ENCODE measurements at places on chromosomes 11 and 22.

GRCh38 chr11:77402218-77402556, 71.7 kb downstream of the PAK1 start:
- no peak for DNase-seq

DNA sequence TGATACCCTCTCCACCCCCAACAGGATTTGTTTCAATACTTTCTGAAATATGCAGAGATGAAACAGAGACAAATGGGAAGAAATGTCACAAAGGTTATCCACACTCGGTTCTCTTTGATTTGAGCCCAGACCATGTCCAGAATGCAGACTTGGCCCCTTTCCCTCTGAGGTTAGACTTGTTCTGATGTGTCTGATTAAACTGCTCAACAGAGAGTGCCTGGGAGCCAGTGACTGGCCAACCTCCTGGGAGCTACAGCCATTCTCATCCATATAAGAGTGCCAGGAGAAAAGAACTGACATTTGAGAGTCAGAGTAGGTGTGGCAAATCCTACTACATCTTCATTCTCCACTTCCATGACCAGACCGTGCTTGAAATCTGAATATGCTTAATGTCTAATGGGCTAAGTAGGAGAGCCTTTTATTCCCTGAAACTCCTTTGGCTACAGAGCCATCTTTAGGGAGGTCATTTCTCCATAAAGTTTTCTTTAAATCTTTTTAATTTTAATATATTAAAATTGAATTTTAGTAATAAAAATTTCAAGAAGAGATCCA, 201.4 kb downstream of the BLID start:
- no peak for DNase-seq

GRCh38 chr22:36585841-36586240, 56.9 kb upstream of the EIF3D start:
- DNase-seq, result no peak

DNA sequence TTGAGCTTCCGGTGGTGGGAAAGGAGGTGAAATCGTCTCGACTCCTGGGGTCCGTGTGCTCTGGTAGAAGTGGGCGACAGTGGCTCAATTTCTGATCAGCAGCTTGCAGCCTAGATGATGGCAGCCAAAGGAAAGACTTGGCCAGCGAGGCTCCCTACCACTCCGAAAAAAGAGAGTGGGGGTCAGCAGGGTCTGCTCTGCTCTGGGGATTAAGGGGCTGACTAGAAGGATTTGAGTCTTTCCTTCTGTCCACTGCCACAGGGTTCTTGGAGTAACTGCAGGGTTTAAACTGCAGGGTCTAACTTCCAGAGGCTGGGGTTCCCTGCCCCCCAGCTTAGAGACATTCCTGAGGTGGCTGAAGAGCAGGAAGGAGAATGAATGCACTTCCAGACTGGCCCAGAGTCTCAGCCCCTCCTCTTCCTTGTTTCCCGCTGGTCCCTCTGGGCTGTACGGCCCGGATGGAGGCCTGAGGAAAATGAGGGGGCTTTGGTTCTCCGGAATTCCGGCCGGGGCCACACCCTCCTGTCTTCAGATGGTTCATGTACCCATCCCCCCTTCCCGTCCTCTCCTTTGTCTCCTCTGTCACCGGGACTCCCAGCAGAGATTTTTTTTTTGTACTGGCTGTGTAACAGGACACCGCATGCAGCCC, 907 bp downstream of the SERPINH1 start:
- DNase-seq, result no peak

- DNase-seq, result no peak
Observed at GRCh38 chr22:44805711-44806110, 53.3 kb downstream of the ARHGAP8 start.

- no peak for DNase-seq
Observed at GRCh38 chr11:126698576-126698975, 302.0 kb downstream of the KIRREL3 start.

- DNase-seq, result no peak
Observed at GRCh38 chr22:50727678-50728522, 10.1 kb upstream of the ACR start.

DNA sequence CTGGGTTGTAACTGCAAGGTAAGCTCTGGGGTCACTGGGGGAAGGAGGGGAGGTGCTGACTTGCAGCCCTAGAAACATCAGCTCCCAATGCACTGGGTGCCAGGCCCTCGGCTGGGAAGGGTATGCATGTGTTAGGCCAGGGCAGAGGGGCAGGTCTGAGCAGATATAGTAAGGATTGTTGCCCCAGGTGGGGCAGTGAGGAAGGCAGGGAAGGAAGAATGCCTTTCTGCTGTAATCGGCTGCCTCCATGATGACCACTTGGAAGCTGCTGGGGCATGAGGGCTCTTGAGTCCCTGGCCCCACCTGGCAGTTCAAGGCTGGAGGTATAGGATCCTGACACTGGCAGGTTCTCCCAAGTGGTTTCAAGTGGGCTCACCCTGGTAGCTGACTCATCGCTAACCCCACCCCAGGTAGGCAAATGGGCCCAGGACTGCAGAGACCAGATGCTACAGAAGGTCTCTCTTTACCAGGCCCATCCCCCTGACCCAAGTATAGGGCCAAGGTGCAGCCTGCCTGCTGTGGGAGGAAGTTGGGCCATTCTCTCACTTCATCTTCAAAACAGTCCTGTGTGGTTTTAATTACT, 56.7 kb downstream of the TIMP3 start:
- no peak for DNase-seq

DNA sequence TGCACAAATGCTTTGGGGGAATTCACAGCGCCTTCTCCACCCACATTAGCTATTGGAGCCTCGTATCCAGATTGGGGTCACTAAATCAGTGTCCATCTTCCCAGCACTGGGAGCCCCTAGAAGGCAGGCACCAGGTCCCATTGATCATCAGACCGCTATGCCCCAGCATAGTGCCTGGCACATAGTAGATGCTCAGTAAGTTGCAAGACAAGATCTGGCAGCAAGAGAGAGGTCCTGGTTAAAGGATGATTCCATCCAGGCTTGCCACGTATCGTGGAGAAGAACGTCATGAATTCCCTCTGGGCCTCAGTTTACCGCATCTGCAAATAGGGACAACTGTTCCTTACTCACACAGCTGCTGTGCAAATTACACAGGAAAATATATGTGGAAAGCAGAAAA, 1.7 kb downstream of the TMEM184B start:
- no peak for DNase-seq

DNA sequence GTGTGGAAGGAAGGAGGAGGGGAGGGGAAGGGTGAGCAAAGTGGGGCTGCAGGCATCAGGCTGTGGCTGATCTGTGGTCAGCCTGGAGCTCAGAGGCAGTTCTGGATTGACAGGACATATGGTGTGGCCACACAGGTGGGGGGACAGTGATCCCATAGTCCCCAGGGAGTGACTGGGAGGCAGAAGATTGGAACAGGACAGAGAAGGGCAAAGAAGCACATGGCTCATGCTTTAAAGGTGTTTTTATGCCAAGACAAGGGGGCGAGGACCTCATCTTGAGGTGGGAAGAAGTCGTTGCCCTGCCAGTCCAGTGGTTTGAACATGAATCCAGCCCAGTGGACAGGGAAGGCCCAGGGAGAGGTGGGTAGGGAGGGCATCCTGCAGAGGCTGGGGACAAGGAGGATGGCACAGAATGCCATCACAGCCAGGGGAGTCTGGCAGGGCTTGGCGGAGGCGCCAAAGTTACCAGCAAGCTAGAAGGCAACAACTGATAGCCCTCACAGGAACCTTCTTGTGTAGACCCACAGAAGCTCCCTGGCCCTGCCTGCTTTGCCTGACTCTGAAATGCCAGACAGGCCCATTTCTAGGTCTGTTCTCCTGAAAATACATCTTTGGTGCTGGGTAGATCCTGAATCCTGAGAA, 3.1 kb downstream of the BET1L start:
- DNase-seq, result no peak

DNA sequence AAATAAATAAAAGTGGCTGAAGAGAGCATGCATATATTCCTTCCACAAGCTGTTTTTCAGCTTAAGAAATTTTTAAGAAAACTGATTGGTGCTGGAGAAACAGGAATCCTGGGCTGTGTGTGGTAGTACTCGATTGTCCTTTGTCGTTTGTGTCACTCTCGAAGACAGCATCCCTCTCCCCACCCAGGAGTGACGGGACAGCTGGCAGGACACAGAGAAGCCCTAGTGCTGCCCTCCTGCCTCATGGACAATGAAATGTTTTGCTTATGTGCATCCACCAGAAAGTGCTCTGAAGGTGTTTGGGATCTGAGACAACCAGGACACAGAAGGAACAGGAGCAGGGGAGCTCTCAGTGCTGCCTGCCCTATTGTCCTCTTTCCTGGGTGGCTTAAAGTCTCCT, 12.8 kb downstream of the PLAAT4 start:
- no peak for DNase-seq

- no peak for DNase-seq
Observed at GRCh38 chr11:83881428-83881827, 595.3 kb upstream of the CCDC90B start.

DNA sequence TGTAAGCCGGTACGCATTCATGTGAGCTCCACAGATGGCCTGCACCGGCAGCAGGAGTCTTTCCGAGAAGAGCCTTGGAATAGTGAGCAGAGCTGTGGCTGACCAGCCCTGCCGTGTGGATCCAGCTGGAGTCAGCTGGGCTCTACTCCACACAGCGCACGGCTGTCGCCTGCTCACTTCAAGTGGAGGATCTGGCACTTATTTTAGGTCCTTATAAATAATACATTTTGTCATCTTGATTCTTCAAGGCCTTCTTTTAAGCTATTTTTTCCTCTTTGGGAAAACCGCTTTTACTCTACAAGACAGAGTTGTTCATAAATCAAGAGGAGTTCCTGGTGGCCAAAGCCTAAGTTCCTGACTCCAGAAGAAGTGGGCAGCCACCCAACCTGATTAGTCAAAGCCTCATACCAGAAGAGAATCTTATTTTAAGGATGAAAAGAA, 93.8 kb downstream of the KCNC1 start:
- DNase-seq, result no peak

DNA sequence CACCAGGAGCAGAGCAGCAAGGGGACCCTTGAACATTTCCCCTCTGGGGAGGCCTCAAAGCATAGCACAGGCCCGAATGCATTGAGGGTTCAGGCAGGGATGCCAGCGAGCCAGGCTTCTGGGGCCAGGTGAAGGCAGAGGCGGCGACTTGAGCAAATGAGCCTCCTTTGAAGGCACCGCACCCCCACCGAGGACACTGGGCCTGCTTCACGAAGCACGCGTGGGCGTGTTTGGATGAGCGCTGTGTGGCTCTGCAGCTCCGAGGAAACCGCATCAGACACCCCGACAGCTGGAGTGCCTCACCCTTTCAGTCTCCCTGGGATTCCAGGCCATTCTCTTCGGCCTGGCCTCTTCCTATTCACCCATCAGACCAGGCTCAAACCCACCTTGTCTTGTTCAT, 301.8 kb downstream of the NTM start:
- no peak for DNase-seq

DNA sequence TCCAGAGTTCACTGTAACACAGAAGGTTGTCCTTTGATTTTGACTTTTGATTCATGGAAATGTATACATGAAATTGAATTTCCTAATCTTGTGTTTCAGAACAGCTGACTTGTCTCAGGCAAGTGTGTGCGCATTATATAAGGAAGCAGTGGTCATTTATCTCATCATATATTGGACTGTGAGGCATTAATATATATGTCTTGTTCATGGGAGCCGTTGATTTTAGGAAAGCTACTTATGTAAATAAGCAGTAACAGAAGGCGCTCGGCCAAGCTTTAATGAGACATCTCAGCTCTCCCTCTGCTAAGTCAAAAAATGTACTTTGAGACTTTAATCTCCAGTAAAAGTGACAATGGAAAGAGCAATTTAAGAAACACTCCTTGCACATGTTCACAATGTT, 100.5 kb downstream of the PDHX start:
- DNase-seq, result no peak

DNA sequence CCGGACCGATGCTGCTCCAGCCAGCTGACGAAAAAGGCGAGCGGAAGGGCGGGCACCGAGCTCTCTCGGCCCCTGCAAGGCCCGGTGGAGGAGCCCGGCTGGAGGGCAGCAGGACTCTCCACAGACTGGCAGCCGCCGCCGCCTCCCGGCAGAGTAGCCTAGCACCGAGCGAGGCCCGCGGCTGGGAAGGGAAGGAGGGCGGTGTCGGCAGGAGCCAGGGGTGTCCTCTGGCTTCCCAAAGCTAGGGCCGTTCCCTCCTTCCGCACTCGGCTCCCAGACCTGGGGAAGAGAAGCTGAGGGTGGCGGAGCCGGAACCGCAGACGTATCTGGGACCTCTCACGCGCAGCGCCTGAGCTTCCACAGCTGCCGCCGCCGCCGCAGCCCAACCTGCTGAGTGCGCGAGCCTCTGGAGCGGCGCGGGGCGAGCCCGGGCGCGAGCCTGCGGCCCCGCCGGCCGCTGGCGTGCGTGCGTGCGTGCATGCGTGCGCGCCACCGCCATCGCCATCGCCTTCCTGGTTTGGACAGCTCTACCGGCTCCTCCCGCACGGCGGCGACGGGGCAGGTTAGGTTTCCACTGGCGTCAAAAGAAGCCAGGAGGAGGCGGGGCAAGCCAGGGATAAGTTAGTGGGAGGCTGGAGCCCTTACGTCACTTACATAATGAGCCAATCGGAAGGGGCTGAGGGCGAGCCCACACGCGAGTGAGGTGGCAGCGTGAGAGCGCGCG, at the start of gene RAB6A:
RAB6A (minus strand) TSS at position 396 of the 724 bp plus-strand sequence. CDS start 439 bp downstream, outside the sequence.
- DNase-seq, result peak; percentile 100

DNA sequence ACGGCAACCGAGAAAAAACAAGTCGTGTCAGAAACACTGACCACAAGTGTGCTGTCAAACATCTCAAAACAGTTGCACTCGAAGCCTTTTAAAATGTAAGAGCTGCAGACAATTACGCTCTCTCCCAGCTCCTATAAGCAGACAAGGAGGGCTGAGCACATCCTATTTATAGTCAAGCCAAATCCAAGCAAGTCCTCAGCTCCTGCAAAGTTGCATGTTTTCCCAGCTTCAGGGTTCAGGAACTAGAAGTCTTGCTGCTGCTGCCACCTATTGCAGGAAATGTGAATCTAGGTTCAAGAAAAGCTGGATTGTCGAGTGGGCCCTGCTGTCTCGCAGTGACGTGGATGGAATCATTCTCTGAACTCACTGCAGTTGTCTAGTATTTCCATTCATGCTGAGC, 15.5 kb downstream of the EFCAB6 start:
- no peak for DNase-seq

DNA sequence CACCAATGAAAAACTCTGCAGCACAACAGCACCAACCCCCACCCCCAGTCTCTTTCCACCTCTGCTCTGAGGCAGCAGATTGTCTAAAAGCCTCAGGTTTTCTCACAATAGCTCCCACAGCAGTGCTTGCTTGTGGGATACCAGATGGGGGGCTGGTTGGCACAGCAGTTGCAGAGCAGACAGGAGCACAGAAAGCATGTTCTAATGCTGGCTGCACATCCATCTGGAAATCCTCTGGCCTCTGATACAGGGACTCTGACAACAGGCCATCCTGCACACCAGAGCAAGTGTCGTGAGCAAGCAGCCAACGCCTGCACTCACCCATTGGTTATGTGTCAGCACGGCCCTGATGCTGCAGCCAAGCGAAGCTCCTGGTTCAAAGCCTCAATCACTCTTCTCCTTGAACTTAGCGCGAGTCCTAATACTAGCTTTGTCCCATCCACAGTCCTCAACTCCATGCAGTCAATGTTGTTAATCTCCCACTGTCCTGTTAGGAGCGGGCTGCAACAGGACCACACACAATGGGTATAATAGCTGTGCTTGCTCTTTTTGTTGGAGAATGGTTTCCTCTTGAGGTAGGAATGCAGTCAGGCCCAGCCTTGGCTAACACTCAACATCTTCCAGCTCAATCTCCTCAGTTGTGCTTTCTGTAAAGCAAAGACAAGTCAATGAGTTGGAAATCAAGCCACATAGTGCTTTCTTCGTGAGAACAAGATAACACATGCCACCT, 30.3 kb downstream of the VSTM5 start:
- no peak for DNase-seq

All from CD4-positive, alpha-beta T cell treated with Interleukin-1 beta for 1 hour (primary cell).